ENCODE measurements at places on chromosomes 7 and 10.

DNA sequence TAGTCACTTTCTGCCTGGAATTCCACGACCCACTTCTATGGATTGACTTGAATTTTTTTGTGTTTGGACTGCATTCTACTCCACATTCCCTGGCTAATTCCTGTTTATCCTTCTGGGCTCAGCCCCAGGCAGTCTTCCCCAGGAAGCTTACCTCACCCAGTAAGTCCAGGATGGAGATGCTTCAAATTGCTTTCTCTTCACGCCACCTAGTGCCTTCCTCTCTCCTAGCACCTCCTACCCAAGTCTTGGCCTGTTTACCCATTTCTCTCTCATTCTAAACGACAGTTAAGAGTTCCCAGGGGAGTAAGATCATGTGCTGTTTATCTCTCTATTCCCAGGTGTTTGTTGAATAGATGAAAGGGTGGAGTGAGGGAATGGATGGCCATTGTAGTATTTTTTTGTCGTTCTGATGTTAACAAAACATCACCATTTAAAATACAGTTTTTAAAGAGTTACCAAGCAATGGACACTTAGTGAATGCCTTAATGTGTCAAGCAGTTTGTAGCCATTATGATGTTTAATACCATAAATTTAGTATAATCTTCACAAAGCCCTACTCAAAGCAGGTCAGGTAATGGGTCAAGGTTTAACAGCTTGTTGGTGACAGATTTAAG lies 45.5 kb upstream of the TARP start:
- DNase-seq: peak; percentile 54

DNA sequence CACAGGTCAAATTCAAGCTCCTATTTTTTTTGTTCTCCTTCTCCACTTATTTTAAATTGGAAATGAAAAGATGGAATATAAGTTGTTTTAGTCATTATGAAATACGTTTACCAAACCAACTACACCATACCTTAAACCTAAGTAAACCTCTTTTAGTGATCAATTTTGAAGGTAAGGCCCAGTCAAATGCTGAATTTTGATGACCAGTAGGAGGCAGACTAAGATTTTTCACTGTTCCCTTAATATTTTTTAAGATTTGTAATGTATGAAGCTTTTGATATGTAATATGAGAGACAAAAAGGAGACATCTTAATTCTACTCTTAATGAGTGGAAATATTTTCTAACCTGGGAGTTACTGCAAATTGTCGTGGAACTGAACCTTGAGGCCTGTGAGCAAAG lies 311.6 kb downstream of the EXOC4 start:
- no peak for DNase-seq

GRCh38 chr10:80412486-80412885 lies 4.1 kb downstream of the PRXL2A start:
- DNase-seq: no peak

DNA sequence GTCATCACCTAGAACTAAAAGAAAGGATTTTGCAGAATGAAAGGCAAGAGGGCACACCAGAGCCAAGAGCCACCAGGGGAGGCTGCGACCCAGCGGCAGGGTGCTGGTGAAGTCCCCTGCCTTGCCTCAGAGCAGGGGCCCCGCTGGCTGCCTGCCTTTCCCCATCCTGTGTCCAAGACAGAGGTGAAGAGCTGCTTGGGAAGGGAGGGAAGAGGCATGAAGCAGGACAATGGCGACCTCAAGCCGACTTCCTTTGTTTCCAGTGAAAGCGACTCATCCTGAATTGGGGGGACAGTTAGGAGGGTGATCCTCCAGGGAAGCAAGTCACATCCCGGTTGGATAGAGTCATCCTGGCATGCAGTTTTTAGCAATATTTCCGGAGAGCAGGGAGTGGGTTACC lies 255.5 kb upstream of the YAE1 start:
- no peak for DNase-seq

- DNase-seq: no peak
Measured at GRCh38 chr7:101843293-101844271, 26.2 kb downstream of the CUX1 start.
